ENCODE measurements at places on chromosomes 5 and 9.

- no peak for DNase-seq
These were observed 8.8 kb upstream of the NEK6 start for GRCh38 chr9:124248960-124249359.

- DNase-seq: no peak
These were observed 1.0 kb downstream of the FOXE1 start for GRCh38 chr9:97853844-97854695.

- peak; percentile 81 for DNase-seq
These were observed 224.7 kb downstream of the GDNF start for GRCh38 chr5:37615184-37615583.

DNA sequence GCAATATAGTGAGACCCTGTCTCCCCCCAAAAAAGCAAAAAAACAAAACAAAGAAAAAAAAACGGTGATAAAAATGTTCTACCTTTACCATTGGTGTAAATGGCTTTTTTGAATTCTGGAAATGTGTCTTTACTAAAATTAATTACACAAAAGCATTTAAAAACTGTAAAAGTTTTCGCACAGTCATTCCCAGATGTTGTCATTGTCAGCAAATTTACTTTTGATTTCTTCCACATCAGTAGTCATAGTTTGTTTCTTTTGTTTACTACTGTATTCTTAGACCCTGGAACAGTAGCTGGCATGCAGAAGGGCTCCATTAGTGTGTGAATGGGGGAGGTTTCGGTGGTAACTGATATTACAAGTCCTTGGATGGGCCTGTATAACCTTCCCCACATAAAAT lies 39.5 kb downstream of the CCDC171 start:
- DNase-seq: no peak

- DNase-seq: no peak
These were observed 40.4 kb upstream of the GADD45G start for GRCh38 chr9:89564346-89564878.

DNA sequence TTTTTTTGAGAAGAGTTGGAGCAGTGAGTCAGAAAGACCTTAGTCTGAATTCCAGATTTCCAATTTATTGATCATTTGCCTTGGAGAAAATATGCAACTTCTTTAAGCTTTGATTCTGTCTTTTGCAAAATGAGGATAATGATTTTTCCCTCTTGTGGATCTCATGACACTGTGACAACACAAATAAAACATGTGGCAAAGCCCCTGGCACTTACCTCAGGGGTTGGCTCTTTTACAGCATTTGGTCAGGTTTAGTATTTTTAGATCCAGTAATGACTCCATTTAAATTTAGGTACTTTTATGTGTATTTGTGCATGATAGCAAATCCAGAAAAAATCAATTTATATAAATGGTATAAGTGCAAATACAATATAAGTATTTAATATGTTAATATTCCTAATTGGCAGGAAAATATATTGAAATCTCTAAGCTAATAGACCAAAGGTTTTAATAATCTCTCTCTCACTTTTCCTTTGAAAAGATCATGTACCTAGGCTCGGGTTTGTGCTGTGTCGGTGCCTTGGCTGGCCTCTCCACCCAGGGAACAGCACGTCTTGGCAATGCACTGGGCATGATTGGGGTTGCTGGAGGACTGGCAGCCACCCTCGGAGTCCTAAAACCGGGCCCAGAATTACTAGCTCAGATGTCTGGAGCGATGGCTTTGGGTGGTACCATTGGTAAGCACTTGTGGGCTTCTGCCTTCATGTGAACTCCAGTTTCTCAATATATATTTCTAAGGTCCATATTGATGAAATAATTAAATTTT lies 49.7 kb downstream of the NNT start:
- no peak for DNase-seq

DNA sequence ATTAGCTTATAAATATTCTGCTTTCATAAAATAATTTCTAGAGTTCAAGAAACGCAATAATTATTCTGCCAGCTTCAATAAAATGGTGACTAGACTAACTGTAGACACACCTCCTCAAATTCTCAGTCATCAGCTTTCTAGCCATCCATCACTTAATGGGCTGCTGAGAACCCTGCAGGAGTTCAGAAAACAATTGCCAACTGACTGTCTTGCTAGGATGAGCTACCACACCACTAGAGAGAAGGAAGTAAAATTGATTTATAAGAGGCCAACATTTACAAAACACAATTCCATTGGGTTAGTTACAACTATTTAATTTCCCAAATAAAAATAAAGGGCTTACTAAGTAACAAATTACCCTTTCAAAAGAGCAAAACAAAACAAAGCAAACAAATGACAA lies 126.5 kb upstream of the PAPPA start:
- no peak for DNase-seq

GRCh38 chr9:86975036-86975435 lies 27.7 kb upstream of the GAS1 start:
- DNase-seq: no peak

GRCh38 chr5:53178830-53179229 lies 69.3 kb upstream of the MOCS2 start:
- DNase-seq: no peak

DNA sequence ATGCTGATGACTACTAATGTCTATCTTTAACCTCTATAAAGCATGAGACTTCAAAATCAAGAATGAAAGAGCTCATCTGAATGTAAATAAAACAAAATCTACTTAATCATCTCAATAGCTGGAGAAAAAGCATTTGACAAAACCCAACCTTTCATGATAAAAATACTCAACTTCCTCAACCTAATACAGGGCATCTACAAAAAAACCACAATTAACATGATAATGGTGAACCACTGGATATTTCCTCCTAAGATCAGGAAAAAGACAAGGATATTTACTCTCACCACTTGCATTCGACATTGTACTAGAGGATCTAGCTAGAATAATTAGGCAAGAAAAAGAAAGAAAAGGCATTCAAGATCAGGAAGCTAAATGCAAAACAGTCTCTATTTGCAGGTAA lies 49.3 kb downstream of the FAM169A start:
- no peak for DNase-seq

Data from non-pigmented ciliary epithelial cell (primary cell).